ENCODE measurements at places on chromosomes 11 and 22.

DNA sequence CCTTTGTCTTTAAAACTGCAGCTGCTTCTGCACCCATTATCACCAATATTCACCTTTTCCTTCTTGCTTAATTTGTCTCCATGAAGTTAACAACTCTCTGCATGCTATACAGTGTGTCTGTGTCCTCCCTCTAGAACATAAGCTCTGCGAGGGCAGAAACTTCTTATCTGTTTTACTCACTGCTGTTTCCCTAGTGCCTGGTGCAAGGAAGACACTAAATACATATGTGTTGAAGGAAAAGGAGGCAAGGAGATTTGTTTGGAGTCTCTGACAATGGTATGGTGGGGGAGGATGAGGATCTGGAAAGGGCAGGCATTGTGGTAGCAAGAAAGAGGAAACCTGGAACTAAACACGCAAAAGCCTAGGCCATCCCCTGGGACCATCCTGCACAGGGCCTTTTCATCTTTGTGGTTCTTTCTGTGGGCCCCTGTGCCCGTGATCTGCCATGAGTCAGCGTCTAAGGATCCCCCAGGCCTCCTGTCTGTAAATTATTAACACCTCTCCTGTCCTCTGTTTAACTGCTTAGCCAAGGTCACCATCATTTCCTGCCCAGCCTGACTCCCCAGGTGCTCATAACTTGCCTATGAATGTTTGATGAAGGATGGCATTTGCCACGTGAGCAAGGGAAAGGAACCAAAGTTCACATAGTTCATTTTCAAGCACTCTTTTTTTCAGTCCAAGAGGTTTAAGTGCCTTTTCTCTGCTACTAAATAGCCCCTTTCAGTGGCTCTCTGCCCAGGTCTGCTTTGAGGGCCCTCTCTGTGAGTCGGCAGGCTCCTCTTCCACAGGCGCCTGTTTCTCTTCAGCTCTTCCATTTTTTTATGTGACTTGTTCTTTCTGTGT lies 131.1 kb downstream of the RASSF10 start:
- DNase-seq = no peak

DNA sequence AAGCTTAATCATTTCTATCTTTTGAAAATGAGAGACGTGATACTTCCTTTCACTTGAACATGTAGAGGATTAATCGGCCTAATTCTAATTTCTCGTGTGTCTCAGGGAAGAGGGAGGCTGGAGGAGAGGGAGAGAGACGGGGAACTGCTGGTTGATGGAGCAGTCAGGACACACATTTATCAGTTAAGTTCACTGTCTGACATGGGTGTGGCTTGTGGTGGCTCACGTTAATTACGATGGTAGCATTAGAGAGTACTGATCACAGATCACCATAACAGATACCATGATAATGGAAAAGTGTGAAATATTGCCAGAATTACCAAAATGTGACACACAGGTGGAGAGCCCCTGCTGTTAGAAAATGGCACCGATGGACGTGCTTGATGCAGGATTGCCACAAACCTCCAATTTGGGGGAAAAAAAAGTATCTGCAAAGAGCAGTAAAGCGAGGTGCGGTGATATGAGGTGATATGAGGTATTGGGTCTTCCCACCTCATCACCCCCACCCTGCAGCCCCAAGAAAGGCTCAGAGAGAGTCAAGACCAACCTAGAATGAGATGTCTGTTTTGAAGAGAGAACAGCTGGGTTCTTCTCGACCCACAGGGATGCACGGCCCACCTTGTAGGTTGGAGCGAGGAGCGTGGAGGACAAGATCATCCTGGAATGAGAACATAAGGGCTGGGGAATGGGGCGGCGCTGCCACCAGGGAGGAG lies 19.7 kb downstream of the ZBED4 start:
- DNase-seq = no peak

DNA sequence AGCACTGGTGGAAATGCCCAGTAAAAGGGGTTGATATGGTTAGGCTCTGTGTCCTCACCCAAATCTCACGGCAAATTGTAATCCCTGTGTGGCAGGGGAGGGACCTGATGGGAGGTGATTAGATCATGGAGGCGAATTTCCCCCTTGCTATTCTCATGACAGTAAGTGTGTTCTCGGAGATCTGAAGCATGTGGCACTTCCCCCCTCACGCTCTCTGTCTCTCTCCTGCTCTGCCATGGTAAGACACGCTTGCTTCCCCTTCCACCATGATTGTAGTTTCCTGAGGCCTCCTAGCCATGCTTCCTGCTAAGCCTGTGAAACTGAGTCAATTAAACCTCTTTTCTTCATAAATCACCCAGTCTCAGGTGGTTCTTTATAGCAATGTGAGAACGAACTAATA lies 37.4 kb downstream of the PACSIN2 start:
- no peak for DNase-seq

GRCh38 chr22:35349704-35350538 lies 31.0 kb upstream of the HMOX1 start:
- DNase-seq = no peak

- no peak for DNase-seq
Observed at GRCh38 chr11:45926001-45926401, 3.5 kb downstream of the LARGE2 start.

DNA sequence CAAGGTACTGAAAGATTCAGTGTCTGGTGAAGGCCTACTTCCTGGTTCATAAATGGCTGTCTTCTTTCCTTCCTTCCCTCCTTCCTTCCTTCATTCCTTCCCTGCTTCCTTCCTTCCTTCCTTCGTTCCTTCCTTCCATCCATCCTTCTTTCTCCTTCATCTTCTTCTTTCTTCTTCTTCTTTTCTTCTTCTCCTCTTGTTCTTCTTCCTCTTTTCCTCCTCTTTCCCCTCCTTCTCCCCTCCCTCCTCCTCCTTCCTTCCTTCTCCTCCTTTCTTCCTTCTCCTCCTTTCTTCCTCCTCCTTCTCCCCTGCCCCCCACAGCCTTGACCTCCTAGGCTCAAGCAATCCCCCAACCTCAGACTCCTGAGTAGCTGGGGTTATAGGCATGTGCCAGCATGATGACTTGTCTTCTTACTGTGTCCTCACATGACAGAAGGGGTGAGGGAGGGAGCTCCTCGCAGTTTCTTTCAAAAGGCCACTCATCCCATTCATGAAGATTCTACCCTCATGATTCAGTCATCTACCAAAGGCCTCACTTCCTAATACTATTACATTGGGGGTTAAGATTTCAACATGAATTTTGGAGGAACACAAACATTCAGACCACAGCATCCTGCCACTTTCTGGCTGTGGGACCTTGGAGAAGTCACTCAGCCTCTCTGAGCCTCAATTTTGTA lies 22.6 kb upstream of the CCDC134 start:
- DNase-seq = no peak

- no peak for DNase-seq
Observed at GRCh38 chr22:23054531-23055257, 15.6 kb upstream of the GNAZ start.
